ENCODE measurements at places on chromosomes 6 and 20. TPM values are rescaled to one million over a fixed set of nuclear protein-coding genes. Genes with fewer than 3 reads are reported as not detected.
A peak's percentile ranks its signal among the peaks of the same experiment; 100 is the strongest.

The LATS1 gene
- total RNA-seq: 33.1 TPM

The SRMS gene
- total RNA-seq: not detected

The BTBD3 gene
- 17.3 TPM for total RNA-seq

The MOG gene
- not detected for total RNA-seq

DNA sequence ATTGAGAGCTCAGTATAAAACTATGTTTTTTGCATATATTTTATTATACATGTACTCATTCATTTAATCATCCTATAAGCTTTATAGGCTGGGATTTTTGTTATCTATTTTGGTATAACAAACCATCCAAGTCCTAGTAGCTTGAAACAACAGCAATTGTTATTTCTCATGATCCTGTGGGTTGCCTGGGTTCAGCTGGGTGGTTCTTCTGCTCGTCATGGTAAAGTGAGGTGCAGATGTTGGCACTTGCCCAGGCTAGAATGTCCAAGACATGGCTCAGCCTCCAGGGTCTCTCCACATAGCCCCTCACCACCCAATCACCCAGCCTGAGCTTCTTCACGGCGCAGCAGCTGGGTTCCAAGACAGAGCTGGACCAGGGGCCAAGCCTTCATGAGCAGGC, 20.8 kb upstream of the TM9SF4 start:
- H3K27ac ChIP-seq: no peak overlapping the region
- H3K4me1 ChIP-seq: peaks cover 4% of the 10 kb centered on the region
- H3K36me3 ChIP-seq: no peaks in the 10 kb centered on the region

DNA sequence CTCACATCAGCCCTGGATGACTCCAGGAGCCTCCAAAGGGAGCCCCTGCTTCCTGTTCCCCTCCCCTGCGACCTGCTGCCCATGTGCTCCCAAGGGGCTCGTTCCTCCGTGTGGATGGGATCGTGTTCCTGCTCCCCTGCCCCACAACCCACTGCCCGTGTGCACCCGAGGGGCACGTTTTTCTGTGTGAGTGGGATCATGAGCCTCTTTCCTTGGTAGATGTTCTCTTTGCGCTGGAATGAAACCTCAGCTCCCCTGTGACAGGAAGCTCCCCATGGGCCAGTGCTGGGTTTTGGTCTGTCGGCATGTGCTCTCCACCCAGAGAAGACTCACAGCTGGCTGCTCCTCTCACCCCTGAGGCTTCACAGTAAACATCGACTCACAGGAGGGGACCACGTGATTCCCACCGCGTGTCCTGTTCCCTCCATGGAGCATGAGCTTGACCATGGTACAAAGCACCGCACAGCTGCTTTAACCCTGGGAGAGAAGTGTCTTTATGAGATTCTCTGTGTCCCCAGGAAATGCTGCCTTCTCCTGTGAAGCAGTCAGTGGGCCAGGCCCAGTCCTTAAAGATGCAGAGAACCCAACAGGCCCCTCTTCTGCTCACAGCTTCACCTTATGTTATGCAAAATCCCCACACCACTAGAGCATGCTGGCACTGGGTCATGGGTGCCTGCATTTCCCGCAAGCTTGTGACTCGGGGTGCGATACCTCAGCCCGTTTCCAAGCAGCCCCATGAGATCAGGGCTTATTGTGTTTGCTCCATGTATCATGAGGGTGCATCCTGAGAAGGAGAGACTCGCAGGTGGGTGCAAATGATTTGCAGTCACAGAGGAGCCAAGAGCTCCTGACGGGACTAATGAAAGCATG, 215.1 kb downstream of the ERMARD start:
- no peaks in the 10 kb centered on the region for H3K36me3 ChIP-seq
- DNase-seq: no peak
- H3K4me3 ChIP-seq: no peak overlapping the region
- H3K4me1 ChIP-seq: no peaks in the 10 kb centered on the region
- H3K27ac ChIP-seq: no peak overlapping the region

GRCh38 chr6:17836293-17836692, 129.6 kb upstream of the NUP153 start:
- H3K27ac ChIP-seq: no peak overlapping the region
- no peak overlapping the region for H3K4me3 ChIP-seq
- no peak for DNase-seq
- H3K27me3 ChIP-seq: peaks cover 17% of the 10 kb centered on the region
- H3K4me1 ChIP-seq: no peaks in the 10 kb centered on the region

DNA sequence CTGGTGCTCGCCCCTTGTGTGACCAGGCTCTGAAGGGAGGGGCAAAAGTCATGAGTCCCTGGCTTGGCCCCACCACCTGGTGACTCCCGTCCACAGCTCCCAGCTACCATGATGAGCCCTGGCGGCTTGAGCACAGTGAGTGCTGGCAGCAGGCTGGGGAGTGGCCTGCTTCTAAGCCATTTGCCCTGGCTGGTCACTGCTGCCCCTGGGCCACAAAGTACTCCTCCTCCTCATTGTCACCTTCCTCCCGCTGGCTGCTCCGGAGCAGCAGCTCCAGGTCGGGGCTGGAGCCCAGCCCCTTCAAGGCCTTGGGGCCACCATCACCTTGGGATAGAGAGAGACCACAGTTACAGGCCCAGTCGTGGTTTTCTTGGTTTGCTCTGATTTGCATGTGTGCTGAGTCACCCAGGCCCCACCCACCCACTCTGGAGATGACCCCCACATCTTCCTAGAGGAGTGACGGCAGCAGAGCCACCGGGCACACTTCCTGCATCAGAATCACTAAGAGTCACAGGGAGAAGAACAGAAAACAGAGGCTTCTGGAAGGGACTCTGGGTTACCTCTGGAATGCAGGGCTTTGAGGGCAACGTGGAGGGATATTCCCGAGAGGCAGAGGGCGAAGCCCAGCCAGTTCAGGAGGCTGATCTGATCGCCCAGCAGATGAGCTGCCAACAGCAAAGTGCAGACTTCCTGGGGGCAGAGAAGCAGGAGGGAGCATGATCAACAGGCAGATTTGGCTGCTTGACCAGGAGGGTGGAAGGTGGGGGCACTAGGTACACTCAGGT, 42.1 kb upstream of the CDH22 start:
- peaks cover 14% of the 10 kb centered on the region for H3K36me3 ChIP-seq

GRCh38 chr6:135412761-135413160, 84.8 kb downstream of the AHI1 start:
- H3K27ac ChIP-seq: no peak overlapping the region
- H3K4me1 ChIP-seq: no peaks in the 10 kb centered on the region
- no peak overlapping the region for H3K4me3 ChIP-seq
- no peaks in the 10 kb centered on the region for H3K27me3 ChIP-seq
- DNase-seq: no peak
- peaks cover 33% of the 10 kb centered on the region for H3K36me3 ChIP-seq

DNA sequence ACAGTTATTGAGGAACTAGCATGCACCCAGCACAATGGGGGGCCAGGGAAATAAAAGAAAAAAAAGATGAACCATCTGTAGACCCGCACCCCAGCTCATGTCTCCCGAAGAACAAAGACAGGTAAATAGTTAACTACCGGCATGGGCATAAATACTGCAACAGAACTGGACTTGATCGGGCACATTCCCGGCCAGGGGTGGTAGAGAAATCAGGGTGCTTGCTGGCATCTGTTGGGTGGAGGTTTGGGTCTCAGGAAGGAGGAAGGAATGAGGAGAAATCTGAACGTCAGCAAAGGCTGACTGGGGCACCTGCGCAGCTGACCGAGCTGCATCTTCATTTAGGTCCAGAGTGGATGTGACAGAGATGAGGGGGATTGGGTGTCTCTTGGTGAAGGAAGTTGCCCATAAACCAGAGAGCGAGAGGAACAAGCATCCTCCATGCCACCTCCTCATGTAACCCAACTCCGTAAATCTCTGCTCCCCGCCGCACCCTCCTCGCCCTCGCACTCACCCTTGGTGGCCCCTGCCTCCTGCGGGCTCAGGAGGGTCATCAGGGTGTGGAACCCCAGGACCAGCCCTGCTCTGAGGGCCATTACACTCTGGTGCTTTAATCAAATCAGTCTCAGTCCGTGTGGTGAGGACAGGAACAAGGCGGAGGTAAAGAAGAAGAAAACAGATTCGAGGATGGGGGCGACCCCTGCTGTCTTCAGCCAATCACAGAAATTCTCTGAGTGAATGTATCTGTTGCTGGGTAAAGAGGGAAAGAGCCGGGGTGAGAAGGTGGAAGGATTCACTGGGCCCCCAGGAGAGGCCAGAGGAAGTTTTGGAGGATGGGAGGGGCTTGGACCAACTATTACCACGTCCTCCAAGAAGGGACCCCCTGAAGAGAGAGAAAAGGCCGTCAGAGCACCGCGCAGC, at the start of gene HLA-DOA:
Gene HLA-DOA (minus strand): TSS at position 648 of the 918 bp plus-strand sequence.
- no peaks in the 10 kb centered on the region for H3K36me3 ChIP-seq
- peak; percentile 18 for DNase-seq
- peak within 1 kb of the TSS; percentile 17 for H3K4me3 ChIP-seq
